ENCODE measurements at places on chromosomes 5 and 9.

- DNase-seq = no peak
Measured at GRCh38 chr5:6490693-6491092, 42.0 kb downstream of the UBE2QL1 start.

DNA sequence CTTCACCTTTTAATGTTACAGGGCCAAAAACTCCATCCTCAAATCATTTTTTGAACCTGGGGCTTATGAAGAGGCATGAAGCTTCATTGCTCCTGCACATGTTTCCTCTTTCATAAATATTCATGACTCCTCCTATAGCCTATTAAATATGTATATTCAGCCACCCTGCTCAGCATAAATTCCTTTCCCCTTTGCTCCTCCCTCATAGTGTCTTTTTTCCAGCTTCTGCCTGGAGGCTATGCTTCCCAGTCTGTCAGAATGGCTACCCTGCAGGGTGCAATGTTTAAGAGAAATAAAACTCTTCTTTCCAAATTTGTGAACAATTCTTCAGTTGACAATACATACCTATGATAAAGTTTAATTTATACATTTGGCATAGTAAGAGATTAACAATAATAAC, 1082.9 kb upstream of the CDH18 start:
- no peak for DNase-seq

- DNase-seq = no peak
Measured at GRCh38 chr5:136963504-136963903, 535.6 kb downstream of the SPOCK1 start.

GRCh38 chr9:93121316-93122241, 12.5 kb downstream of the NINJ1 start:
- no peak for DNase-seq

DNA sequence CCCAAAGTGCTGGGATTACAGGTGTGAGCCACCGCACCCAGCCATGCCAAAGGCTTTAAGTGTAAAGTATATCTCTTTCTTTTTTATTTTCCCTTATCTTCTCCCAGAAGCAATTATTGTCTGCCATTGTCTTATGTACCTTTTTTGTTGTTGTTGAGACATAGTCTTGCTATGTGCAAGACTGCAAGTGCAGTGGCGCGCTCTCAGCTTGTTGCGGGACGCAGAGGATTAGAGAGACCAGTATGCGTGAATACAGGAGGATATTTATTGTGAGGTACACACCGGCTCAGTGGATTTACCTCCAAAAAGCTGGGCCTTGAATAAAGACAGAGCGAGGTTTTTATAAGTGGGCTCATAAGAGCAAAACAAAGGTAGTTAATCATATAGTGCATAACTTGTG, 11.8 kb downstream of the TMEM38B start:
- DNase-seq = no peak

DNA sequence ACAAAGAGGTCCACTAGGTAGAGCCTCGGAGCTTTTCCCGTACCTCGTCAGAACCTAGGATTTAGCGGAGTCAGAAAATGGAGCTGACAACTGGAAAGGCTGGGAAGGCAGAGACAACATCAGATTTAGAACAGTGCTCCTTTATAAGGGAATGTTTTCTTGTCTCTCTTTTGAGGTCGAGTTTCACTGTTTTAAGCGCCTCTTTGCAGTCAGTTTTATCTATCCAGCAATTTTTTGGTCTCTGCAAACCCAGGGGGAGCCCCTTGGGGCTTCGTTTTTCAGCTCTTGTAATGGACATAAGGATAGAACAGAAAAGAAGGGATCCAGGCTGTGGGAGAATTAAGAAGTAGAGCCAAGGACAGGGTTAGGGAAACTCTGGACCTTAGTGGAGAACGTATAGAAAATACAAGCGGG, 80.5 kb downstream of the FNBP1 start:
- no peak for DNase-seq

DNA sequence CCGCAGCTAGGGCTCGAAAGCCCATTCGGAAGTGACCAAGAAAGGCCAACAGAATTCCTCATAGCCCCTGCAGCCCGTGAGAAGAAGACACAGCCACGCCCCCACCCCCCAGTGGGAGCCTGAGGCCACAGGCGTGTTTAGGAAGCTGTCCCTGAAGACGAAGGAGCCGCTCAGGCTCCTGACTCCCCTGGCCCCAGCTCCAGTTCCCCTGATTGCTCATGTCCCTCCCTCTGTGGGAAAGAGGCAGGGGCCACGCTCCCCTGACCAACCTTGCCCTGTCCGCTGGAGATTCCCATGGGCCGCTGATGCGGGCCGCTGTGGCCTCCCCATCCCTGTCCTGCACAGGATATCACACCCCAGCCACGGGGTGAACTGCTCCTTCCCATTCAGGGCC, 13.6 kb downstream of the ROPN1L start:
- DNase-seq = no peak

DNA sequence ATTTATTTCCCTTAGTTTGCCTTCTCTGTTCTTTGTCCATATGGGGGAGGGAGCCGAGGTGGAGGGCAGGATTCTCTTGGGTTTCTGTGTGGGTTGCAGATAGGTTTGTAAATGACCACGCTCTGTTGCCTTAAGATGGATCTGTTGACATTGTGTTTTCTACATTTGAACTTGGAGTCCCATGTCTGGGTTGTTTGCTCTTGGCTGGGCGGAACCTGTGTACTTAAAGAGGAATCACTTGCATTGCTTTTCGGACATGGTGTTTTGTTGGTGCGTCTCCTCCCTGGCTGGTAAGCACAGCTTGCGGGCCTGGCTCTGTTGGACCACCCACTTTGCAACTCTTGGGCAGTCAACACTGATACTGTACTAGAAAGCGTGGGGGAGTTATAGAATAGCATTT, 45.9 kb downstream of the EHMT1 start:
- no peak for DNase-seq

DNA sequence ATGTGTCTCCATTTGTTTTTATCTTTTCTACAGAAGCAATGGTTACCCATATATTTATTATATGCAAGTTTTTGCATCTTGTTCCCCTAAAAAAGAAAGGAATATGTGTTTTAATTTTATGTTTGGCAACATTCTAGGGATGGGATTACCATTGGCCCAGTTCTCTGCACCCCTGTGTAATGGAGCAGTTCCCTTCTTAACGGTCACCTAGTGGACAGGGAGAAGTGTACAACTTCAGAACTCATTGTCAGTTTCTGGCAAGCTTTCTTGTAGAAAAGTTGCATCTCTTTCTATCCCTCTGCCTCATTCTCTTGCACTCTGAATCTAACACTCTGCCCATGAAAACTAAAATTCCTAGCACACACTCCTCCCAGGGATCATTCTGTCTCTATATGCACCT, 78.2 kb downstream of the DOCK8 start:
- no peak for DNase-seq

DNA sequence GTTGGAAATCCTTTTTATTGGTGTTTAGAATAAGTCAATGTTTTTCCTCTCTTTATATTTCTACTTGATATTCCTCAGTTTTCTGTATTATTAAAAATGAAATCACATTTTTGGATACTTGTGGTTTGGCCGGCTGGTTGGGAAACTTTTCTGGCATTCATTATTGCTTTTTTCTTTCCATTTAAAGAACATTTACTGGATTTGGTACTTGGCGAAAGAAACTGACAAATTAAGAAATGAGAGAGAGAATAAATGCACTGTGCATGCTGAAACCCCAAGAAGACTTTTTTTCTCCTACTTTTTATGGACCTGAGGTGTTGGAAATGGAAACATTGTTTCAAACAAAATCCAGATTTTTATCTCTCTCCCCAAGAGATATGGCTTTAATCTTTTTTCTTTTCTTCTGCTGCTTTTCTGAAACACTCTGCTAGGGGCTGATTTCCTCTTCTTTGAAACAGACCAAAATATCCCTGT, 128.4 kb downstream of the SNX18 start:
- DNase-seq = no peak

Data from activated T-cell treated with anti-CD3 and anti-CD28 coated beads for 4 hours (primary cell).